ENCODE measurements at places on chromosomes 7 and 10.

GRCh38 chr7:103919272-103919868 is 70.1 kb downstream of the RELN start:
- DNase-seq, result no peak
- H3K27me3 ChIP-seq, result no peaks in the 10 kb centered on the region
- H3K36me3 ChIP-seq, result no peaks in the 10 kb centered on the region
- no peak overlapping the region for H3K4me3 ChIP-seq
- H3K27ac ChIP-seq, result no peak overlapping the region

DNA sequence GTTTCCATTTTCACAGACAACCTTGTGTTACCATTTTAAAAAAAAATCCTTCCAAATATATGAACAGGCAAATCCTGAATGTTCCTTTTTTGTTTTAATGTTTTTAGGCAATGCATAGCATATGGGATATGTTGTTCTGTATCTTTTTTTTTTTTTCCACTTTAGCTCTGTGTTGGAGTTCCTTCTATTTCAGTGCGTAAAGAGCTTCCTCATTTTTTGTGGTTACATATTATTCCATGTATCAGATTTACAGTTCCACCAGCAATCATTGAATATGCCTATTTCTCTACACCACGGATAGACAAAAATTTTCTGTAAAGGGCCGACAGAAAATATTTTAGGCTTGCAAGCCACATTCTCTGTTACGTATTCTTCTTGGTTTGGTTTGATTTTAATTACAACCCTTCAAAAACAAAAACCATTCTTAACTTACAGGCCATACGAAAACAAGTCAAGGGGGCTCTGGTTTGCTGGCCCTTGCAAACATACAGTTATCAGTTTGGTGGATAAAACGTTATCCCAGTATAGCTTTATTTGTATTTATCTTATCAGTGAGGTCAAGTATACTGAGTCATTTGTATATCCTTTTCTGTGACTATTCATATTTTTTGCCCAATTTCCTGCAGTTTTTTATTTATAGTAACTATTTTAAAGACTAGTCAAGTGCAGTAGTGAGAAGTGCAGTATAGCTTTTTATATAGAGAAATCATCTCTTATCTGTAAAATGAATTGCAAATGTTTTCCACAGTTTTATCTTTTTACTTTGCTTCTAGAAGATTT is 55.7 kb downstream of the RALA start:
- no peak overlapping the region for H3K4me3 ChIP-seq
- no peak for DNase-seq
- H3K27ac ChIP-seq, result no peak overlapping the region
- no peaks in the 10 kb centered on the region for H3K27me3 ChIP-seq

DNA sequence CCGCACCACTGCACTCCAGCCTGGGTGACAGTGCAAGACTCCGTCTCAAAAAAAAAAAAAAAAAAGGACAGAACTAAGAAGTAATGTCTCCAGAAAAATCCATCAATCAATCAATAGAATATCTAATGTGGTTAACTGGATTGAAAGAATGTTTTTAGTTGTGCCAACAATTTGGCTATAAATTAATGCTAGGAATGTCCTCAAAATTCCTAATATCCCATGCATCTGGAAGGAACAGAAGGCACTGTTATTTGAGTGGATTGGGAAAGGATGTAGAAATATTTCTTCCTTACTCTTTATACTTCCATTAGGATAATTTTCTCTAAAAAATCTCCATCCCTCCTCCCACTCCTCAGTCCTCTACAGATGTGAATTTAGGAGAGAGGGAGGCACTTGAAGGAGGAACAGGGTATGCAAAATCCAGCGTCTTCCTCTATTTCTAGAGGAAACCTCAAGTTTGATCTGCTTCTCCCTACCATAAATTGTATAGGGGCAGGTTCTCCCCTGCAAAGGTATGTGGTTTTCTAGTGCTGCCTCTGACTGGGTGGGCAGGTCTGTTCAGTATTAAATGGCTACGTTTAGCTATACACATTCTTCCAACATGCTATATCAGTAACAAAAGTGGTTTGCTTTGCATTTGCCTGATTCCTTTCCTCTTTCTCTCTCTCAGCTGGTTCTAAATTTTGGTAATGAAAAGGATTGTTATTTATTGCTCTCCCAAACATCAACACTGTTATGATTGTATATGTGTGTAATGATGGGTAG is 54.1 kb downstream of the RNLS start:
- no peak overlapping the region for H3K4me3 ChIP-seq
- no peak for DNase-seq
- H3K27me3 ChIP-seq, result no peaks in the 10 kb centered on the region

DNA sequence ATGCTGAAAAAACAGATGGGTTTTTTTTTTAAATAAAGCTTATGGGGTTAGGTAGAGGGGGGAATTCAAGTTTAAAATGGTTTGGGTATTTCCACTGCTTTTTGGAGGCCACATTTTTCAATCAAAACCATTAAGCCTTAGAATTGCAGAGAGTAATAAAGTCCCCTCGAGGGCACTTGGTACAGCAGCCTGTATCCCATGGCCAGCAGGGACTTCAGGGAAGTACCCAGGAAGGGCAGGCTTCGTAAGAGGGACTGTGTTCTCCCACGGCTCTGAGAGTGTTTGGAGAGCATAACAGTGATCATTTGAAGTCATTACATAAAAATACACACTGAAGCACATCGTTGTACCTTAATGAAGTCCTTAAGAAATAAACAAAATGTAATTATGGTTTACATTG is 432.7 kb downstream of the DPP6 start:
- no peak overlapping the region for H3K4me3 ChIP-seq
- H3K27me3 ChIP-seq, result no peaks in the 10 kb centered on the region
- no peaks in the 10 kb centered on the region for H3K36me3 ChIP-seq
- no peak overlapping the region for H3K27ac ChIP-seq
- no peaks in the 10 kb centered on the region for H3K4me1 ChIP-seq

All from effector memory CD4-positive, alpha-beta T cell (primary cell).